H4 (cell line): ENCODE measurements at places on chromosomes 1 and 21. TPM values are rescaled to one million over a fixed set of nuclear protein-coding genes. Genes with fewer than 3 reads are reported as not detected.

DNA sequence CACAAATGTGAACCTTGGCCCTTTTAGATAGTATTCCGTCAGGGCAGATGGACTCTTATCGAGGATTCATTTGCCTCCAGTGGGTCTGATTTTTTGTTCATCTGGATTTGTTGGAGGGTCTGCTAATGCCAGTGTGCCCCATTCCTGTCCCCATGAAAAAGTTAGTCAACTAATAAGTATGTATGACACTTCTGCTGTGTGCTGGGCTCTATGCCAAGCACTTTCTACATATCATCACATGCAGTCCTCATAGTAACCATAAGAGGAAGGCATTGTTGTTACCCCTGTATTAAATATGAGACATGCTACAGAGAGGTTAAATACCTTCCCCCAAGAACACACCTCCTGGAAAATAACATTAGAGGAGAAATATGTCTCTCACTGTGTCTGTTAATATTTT is 46.6 kb upstream of the MAB21L3 start:
- no peak for DNase-seq

OR10J1 gene
- not detected in 2 replicates for total RNA-seq

URB2 gene
- total RNA-seq, result 7.0 and 7.9 TPM in 2 replicates

CD53 gene
- total RNA-seq, result 0.08 and 0.35 TPM in 2 replicates

DNA sequence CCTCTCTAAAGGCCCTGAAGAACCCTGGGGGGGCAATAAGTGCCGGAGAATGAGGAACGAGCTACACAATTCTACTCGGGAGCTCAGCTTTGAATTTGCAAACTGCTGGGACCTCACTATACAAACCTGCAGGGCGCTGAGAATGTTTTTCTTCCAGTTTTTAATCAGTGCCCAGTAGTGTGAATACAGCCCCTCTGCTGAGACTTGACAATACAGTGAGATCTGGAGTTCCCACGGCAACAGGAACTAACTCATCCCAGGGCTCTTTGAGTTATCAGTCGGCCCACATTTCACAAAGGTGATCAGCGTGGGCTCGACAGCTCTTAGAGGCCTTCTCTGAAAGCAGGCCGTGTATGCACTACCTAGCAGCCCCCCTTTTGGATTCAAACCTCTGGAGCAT is 41.7 kb downstream of the TMEM53 start:
- no peak for DNase-seq

GRCh38 chr1:85611856-85612255 is 31.3 kb downstream of the CCN1 start:
- peak; percentile 95 for DNase-seq

- no peak for DNase-seq
Measured at GRCh38 chr21:28132713-28133112, 860.0 kb downstream of the LTN1 start.

DNA sequence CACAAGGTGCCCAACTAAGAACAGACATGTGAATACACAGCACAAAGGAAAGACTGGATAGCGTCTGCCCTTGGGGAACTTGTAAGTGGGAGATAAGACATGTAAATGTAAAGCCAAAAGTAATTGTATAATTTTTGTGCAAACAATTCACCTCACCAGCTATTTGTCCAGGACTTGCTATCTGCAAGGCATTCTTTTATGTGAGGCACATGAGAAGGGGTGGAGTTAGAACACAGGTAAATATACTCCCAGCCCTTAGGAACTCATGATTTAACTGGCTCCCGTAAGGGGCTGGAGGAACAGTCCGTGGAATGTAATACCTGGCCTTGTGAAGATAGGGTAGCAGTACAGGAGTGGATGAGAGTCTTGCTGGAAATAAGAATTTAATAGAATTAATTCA is 61.3 kb downstream of the CDK18 start:
- DNase-seq, result no peak

RXFP4 gene
- not detected in 2 replicates for total RNA-seq

DNA sequence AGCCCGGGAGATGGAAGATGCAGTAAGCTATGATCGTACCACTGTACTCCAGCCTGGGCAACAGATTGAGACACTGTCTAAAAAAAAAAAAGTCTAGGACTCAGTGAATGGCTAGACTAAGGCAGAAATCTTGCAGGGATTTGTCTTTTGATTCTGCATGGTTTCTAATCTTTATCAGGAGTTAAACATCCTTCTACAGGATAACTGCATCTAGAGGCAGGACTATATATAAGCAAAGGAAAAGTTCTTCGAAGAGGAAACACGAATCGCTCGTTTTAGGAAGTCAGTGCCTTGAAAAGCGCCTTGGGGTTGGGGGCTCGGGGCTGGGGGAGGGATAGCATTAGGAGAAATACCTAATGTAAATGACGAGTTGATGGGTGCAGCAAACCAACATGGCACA is 602 bp upstream of the UFC1 start:
- no peak for DNase-seq

DNA sequence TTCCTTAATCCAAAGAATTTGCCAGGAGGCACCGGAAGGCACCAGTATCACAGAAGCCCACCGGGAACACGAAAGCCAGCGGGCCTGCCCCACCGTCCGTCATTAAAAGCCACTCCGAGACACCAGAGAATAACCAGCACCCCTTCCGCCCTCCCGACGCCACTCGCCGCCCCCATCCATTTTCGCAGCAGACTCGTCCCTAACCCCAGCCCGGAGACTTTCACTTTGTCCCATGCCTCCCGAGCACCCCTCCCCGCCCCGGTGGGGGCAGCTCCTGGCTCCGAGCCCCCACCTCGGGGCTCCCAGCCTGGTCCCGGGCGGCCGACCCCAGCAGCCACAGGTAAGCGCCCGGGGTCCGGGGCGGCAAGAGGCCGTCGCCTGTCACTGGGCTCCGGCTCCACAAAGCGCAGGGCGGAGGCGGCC is 105.4 kb downstream of the SLC45A1 start:
- no peak for DNase-seq

DNA sequence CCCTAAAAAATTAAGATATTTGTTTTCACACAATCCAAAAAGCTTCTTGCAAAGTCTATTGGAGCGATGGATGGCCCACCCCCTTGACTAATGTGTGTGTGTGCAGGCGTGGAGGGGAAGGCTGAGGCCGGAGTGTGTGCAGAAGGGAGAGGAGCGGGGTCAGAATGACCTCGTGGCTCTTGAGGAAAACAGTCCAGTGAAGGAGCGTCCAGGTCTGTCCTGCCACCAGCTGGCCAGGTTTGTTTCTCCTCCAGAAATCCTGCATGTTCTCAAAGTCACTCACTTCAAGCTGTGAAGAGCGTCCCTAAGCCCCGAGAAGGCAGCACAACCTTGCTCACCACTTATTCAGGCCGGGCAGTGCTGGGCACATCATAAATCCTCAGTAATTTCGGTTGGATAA is 69.5 kb upstream of the SSX2IP start:
- no peak for DNase-seq

DNA sequence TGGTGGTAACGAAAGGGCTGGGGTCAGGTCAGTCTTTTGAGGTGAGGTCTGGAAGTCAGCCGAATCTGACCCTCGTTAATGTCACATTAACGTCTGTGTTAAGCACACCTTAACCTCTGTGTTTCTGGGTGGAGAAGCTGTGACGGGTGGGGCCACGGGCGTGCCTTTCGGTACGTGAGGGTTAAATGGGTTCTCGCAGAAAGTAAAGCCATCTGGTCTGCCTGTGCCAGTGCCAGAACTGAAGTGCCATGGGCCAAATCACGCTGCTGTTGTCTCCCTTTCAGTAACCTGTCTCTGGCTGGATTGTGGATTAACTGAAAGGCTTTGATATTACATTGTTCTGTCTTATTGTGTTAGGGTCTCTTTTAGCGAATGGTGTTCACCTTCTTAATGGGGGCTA is 14.4 kb downstream of the URB2 start:
- DNase-seq, result no peak

GRCh38 chr1:109775398-109775797 is 11.7 kb upstream of the EPS8L3 start:
- DNase-seq, result no peak

DNA sequence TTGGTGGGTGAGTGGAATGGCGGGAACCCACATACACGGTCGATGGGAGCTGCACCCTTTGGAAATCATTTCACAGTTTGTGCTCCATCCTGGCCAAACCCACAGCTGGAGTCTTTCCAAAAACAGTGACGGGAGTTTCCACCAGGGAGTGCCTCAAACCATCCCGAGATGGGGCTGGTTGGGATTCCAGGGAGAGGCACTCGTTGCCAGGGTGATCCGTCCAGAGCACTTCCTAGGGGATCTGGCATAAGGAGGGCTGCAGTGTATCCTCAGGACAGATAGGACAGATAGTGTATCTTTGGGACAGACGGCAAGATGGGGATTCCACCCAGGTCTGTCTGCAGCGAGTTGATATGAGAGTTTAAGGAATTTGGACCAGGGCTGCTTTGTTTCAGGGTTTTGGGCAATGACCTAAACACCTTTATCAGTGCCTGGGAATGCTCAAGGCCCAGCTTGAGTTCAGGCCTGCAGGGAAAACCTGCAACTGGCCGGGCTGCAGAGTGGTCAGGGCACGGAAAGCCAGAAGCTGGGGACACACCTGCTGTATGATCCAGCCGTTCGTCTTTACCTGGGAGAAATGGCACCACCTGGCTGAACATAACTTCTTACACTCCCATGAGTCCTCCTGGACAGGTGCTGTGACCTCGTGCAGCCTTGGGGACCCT is 3.4 kb upstream of the POFUT2 start:
- no peak for DNase-seq

SELE gene
- not detected in 2 replicates for total RNA-seq

GRCh38 chr1:44239961-44240371 is 26.7 kb downstream of the DMAP1 start:
- no peak for DNase-seq

FAM72B gene
- total RNA-seq, result 4.5 and 11.2 TPM in 2 replicates

GRCh38 chr1:223219318-223219635 is 76.2 kb upstream of the TLR5 start:
- no peak for DNase-seq

GRCh38 chr1:226973371-226973897 is 33.3 kb downstream of the COQ8A start:
- no peak for DNase-seq

DNA sequence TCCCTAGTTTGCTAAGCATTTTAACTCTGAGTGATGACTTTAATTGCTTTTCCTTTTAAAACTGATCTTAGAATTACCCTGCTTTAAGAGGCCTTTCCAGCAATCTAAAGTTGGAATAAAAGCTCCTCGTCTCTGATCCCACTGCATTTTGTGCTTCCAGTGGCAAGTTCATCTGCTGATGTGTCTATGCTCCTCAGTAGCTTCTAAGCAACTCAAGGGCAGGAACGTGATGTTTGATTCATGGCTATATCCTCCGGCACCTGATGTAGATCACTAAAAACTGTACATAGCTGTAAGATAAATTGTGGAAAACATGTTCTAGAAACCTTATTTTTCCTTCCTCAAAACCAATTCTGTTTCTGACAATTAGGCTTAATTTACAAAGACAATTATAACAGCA is 12.5 kb downstream of the CYYR1 start:
- DNase-seq, result no peak

GRCh38 chr1:212983482-212983881 is 32.2 kb downstream of the ANGEL2 start:
- DNase-seq, result no peak

DNA sequence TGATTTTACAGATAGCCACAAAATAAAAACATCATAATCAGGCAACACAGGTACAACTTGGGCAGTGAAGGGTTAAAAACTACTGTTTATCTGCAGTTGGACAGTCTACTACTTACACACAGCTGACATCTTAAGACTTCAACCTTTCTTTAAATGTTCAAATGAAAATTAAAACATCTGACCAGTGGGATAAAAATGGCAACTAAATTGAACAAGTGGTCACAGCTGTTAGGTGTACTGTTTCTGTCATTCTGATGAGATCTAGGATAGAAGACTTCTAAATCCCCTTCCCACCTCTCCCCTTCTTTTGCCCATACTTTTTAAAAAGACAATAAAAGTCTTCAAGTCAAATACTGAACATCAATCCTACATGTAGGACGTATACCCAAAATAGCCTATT is 56.2 kb downstream of the ENAH start:
- no peak for DNase-seq

CLEC20A gene
- not detected in 2 replicates for total RNA-seq

OR2L8 gene
- total RNA-seq, result not detected in 2 replicates

- no peak for DNase-seq
Measured at GRCh38 chr1:206111271-206111927, 5.8 kb downstream of the AVPR1B start.

FALEC gene
- not detected in 2 replicates for total RNA-seq

GRCh38 chr1:28512058-28512611 is 6.3 kb downstream of the RCC1 start:
- peak; percentile 43 for DNase-seq

GRCh38 chr1:24998563-24999245 is 68.6 kb upstream of the RUNX3 start:
- DNase-seq, result no peak

DNA sequence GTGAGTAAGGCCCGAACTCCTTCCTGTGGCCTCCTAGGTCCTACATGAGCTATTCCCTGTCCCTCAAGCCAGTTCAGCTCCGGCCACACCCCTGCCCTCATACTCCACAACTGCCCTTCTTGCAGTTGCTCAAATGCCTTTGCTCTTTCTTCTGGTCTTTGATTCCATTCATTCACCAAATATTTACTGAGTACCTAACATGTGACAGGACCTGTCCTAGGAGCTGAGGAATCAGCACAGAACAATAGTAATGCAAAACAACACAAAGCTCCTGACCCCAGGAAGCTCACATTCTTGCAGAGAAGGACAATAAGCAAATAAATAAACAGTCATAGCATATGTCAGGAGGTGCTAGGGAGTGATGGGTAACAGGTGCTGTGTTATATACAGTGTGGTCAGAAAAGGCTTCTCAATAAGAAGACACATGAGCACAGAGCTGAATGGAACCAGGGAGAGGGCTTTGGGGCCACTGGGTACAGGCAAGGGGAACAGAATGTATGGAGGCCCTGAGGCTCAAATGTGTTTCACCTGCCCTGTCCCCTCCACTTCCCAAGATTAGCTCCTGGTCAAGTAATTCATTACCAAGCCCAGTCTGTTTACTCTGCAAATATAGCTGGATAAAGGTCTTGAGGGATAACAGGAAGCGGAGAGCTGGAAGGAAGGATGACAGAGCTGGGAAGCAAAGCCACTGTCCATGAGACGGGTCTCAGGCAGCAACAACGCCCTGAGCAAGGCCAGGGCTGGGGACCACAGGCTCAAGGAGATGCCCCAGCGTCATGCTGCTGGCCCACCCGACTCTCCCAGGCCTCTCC is 145.1 kb downstream of the CSMD2 start:
- DNase-seq, result no peak

GRCh38 chr1:64686828-64687724 is 57.8 kb upstream of the RAVER2 start:
- peak; percentile 55 for DNase-seq

ZNF683 gene
- total RNA-seq, result not detected in 2 replicates

OR6K3 gene
- not detected in 2 replicates for total RNA-seq
